ENCODE measurements at places on chromosomes 3 and 15.

- no peak for DNase-seq
Measured at GRCh38 chr15:41258750-41259471, 27.8 kb downstream of the CHP1 start.

DNA sequence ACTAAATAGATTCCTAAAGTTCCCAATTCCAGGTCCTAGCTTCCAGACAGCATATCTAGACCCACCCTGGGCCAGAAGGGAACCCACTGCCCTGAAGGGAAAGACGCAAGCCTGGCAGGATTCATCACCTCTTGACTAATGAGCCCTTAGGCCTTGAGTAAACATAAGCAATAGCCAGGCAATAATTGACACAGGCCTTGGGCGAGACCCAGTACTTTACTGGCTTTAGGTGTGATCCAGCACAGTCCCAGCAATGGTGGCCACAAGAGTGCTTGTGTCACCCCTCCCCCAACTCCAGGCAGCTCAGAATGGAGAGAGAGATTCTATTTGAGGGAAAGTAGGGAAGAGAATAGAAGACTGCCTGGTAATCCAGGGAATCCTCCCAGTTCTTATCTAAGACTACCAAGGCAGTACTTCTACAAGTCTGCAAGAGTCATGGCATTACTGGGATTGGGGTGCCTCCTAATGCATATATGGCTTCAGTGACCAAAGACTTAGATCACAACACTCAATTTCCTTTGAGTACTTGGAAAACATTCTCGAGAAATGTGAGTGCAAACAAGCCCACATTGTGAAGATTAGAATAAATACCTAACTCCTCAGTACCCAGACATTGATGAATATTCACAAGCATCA lies 30.4 kb upstream of the WWTR1 start:
- DNase-seq: no peak

DNA sequence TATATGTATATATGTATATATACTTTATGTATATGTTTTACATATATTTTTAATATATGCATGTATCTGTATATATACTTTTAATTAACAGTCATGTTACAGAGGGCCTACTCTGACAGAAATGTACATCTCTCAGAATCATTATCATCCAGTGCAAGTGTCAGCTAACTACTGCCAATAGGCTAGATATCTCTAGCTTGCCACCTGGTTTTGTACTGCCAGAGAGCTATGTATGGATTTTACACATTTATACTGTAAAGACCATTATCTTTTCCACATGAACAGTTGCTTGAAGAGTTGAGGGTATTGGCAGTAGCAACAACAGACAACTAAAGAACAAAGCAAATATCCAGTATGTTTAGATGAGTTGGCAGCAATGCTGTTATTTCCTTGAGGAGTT lies 99.7 kb upstream of the VGLL3 start:
- DNase-seq: no peak

GRCh38 chr15:81194723-81195122 lies 2.0 kb upstream of the IL16 start:
- DNase-seq: no peak

GRCh38 chr3:192188218-192188835 lies 539.0 kb downstream of the FGF12 start:
- DNase-seq: peak; percentile 70

- DNase-seq: no peak
Measured at GRCh38 chr15:85890620-85890980, 95.9 kb upstream of the KLHL25 start.

GRCh38 chr15:23686466-23687142 lies 501 bp downstream of the NDN start:
- peak; percentile 21 for DNase-seq

GRCh38 chr3:72134989-72135451 lies 350.1 kb upstream of the PROK2 start:
- no peak for DNase-seq

DNA sequence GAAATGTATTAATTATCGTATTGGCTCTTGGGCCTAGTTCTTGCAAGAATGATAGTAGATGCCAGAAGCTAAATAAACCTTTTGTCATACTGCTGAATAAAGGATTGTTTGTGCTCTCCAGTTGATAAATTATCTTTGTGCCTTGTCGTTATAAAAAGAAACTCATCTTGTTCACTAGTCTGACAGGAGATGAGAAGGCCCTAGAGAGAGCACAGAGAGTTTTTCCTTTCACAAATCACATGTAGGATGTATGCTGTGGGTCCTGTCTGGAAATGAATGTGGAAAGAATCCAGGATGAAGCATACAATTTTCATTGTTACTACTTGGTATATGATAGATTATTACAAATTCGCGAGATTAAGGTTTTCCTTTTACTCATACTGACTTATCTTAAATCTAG lies 113.0 kb downstream of the NLGN1 start:
- no peak for DNase-seq

DNA sequence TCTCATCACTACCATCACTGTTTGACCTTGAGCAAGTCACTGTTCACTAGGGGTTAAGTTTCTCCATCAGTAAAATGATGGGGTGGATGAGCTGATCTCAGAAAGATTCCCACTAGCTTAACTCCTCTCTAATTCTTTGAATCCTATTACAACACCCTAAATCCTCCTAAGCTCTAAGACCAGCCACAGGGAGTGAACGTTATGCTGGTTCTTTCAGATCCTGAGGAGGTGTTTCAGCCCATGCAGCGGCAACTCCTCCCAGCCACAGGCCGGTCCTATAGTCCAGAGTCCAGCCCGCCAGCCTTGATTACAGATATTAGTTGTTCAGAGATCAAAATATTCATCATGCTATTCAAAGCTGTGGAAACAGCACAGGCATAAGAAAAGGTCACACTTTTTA lies 15.1 kb downstream of the MB21D2 start:
- no peak for DNase-seq

DNA sequence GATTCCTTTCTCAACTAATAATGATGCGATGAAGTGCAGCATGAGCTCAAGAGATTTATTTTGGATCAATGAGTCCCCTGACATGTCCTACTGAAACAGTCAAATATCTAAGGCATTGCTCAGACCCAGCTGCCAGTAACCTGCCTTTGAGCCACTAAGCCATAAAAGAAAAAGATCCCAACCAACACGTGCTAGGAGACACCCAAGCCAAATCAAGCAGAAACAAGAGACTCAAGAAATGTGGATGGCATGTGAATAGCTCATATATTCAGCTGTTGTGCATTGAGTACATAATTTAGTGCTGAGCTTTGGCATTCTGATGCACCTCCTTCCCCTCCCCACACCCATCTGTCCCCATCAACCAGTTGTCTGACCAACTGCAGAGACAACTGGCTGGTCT lies 29.2 kb downstream of the GJD2 start:
- DNase-seq: no peak

DNA sequence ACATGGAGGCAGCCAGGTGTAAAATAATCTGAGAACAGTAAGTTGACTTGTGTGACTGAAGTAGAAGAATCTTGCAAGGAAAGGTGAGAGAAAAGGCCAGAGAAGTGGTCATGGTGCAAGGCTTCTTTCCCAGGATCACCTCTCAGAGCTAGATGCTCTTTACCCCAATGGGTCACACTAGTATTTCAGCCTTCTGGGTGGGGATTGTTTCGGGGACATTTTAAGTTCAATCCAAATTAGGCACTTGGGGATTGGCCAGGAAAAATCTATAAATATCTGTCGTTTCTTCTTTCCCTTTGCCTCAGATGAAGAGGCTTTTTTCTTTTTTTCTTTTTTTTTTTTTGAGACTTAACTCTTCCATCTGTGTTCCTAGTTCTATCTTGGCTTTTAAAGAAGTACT lies 188.0 kb downstream of the KLHL25 start:
- no peak for DNase-seq

- no peak for DNase-seq
Measured at GRCh38 chr15:75325922-75326321, 9.9 kb upstream of the COMMD4 start.

GRCh38 chr15:64536244-64536836 lies 76.0 kb downstream of the ZNF609 start:
- DNase-seq: no peak

DNA sequence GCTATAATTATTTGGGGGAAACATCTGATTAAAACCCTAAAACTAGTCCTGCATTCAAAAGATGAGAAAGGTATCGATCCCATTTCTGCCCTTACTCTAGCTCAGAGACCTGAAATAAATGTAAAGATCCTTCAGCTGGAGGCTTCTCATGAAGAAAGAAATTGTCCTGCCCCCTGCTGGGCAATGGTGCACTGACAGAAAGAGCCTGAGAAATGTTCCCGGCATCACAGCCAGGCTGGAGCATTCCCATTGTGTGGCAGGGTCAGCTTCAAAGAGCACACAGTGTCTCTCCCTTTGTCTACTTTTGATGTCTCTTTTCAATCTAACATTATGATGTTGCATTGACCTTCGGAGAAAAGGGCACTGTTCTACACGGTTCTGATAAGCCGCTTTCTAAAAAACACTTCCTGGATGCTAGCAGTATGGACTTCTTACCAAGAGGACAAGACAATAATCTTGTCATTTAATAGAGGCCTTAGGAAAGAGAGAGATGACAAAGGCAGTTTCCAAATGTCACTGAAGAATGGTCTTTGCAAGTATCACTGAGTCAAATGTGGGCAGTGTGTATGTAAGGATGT lies 287.5 kb downstream of the MAGI1 start:
- peak; percentile 80 for DNase-seq

- DNase-seq: no peak
Measured at GRCh38 chr3:109184726-109185125, 48.2 kb downstream of the C3orf85 start.

GRCh38 chr15:78266806-78267205 lies 2.4 kb downstream of the DNAJA4 start:
- DNase-seq: no peak

- DNase-seq: no peak
Measured at GRCh38 chr3:181716966-181717365, 5.2 kb downstream of the SOX2 start.

DNA sequence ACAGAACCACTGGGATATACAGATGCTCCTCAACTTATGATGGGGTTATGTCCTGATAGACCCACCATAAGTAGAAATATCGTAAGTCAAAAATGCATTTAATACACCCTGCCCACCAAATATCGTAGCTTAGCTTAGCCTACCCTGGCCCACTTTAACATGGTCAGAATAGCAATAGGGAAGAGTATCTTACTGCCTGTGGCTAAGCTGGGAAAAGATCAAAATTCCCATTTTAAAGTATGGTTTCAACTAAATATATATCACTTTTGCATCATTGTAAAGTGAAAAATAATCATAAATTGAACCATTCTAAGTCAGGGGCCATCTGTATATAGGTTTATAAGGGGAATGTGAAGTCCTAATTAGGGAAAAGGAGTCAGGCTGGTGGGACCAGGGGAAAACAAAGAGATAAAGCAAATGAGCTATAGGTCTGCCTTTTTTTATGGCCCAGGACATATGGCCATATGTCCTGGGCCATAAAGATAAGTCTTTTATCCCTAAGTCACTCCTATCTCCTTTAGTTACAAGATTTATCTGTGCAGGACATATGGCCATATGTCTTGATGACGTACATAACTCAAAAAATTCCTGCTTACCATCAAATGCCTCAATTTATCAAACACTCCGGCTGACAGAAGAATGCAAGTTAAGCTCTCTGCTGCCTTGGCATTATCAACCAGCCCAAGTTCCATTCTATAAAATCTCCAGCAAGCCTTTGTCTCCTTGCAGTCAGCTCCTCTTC lies 11.2 kb downstream of the RTP3 start:
- DNase-seq: no peak

DNA sequence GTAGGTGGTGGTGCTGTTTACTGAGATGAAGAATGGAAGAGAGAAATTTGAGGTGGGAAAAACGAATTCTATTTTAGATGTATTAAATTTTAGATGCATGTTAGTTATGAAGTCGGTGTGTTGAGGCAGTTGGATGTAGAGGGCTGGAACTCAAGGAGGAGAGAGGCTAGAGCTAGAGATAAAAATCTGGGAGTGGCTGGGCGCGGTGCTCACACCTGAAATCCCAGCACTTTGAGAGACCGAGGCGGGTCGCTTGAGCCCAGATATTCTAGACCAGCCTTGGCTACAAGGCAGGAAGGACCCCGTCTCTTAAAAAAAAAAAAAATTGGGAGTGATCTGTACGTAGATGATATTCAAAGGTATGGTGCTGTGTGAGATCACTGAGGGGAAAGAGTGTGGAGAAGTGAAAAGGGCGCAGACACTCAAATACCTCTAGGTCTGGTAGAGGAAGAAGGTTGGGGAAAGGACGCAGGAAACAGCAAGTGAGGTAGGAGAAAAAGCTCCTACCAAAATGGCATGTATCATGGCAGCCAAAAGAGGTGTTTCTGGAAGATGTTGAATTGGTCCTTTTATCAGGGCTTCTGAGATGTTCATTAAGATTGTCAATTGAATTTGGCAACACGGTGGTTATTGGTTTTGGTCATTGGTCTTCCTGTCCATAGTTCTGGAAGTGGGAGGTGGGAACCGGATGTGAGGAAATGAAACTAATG lies 1.8 kb downstream of the YEATS2 start:
- no peak for DNase-seq

DNA sequence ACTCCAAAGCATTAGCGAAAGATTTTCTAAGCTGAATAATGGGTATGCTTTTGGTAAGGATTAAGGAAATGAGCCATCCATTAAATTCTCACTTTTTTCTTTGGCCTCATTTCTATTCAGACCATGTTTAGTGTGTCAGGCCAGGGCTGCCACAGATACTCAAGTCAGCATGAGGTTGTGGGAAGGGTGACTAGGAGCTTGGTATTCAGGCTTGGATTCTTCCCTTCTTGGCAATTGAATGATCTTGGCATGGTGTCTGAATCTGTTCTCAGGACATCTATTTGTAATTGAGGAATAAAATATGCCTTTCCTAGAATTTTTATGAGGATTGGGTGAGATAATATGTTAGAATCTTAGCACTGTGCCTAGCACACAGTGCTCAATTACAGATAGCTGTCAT lies 11.2 kb downstream of the CCNB2 start:
- no peak for DNase-seq

GRCh38 chr15:68646156-68646555 lies 67.4 kb downstream of the CORO2B start:
- DNase-seq: no peak

- no peak for DNase-seq
Measured at GRCh38 chr3:147305533-147306250, 100.7 kb downstream of the ZIC4 start.

- DNase-seq: no peak
Measured at GRCh38 chr3:143720381-143720780, 127.9 kb downstream of the SLC9A9 start.

DNA sequence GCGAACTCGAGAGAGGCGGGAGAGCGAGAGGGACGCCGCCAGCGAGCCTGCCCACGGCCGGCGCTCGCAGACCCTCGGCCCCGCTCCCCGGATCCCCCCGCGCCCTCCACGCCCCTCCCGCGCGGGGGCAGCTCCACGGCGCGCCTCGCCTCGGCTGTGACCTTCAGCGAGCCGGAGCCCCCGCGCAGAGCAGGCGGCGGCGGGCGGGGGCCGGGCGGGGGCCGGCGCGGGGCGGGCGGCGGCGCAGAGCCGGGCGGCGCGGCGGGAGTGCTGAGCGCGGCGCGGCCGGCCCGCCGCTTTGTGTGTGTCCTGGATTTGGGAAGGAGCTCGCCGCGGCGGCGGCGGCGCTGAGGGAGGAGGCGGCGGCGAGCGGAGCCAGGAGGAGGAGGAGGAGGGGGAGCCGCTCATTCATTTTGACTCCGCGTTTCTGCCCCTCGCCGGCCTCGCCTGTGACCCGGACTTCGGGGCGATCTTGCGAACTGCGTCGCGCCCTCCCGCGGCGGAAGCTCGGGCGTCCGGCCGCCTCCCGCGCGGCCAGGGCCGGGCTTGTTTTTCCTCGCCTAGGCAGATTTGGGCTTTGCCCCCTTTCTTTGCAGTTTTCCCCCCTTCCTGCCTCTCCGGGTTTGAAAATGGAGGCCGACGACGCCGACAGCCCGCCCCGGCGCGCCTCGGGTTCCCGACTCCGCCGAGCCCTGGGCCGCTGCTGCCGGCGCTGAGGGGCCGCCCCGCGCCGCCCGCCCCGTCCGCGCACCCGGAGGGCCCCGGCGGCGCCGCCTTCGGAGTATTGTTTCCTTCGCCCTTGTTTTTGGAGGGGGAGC lies 524 bp downstream of the IGF1R start:
- peak; percentile 49 for DNase-seq

Data from endothelial cell (in vitro differentiated cells).